ENCODE measurements at places on chromosomes 13 and 19.
A peak's percentile ranks its signal among the peaks of the same experiment; 100 is the strongest.

- no peak for DNase-seq
Measured at GRCh38 chr19:54707962-54708361, 16.3 kb upstream of the KIR3DL3 start.

GRCh38 chr19:50739914-50740426, 16.8 kb downstream of the CLEC11A start:
- no peak for DNase-seq

DNA sequence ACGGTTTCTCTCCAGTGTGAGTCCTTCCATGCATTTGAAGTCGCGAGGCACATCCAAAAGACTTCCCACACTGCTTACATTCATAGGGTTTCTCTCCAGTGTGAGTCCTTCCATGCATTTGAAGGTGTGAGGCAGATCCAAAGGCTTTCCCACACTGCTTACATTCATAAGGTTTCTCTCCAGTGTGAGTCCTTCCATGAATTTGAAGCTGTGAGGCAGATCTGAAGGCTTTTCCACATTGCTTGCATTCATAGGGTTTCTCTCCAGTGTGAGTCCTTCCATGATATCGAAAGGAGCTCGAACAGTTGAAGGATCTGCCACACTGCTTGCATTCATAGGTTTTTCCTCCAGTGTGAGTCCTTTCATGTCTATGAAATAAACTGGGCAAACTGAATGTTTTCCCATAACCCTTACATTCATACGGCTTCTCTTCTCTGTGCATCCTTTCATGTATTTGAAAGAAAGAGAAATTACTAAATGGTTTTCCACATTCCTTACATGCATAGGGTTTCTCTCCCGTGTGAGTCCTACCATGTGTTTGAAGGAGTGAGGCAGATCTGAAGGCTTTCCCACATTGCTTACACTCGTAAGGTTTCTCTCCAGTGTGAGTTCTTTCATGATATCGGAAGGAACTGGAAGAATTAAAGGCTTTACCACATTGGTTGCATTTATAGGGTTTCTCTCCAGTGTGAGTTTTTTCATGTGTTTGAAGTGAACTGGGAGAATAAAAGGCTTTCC, 20.3 kb downstream of the ZNF433 start:
- no peak for DNase-seq

DNA sequence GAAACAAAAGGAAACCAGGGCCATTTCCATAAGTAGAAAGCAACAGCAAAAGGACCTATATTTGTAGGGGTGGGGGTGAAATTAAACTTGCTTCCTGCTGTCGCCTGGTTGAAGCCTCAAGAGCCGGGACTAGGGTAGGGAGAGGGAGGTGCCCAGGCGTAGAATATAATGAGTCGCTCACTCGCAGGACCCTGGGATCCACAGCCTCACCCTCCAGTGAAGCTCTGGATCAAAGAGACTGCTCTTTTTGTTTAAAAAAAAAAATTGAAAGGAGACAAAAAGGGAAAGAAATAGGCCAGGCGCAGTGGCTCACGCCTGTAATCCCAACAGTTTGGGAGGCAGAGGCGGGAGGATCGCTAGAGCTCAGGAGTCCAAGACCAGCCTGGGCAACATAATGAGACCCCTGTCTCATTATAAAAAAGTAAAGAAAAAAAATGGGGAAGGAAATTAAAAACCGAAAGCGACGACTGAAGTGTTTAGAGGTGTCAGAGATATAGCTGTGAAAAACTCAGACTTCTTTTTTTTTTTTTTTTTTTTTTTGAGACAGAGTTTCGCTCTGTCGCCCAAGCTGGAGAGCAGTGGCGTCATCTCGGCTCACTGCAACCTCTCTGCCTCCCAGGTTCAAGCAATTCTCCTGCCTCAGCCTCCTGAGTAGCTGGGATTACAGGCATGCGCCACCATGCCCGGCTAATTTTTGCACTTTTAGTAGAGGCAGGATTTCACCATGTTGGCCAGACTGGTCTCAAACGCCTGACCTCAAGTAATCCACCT, 10.9 kb upstream of the ADGRE5 start:
- no peak for DNase-seq

GRCh38 chr13:51614350-51614786, 30.1 kb downstream of the WDFY2 start:
- peak; percentile 86 for DNase-seq

DNA sequence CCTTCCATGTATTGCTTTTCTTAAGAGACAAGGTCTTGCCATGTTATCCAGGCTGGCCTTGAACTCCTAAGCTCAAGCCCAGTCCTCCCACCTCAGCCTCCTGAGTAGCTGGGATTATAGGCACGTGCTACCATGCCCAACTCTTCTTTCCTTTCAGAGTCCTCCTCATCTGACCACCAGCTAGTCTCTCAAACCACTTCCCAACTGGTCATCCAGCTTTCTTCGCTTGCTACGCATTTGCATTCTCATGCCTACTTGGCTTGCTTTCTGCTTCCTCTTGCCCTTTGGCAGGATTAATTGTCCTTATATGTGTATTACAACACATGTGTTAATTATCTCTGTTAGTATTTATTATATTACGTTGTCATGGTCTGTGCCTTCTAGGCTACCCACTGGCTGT, 6.3 kb downstream of the GPR18 start:
- DNase-seq = no peak

GRCh38 chr13:94280349-94280748, 199.1 kb downstream of the DCT start:
- no peak for DNase-seq

- peak; percentile 56 for DNase-seq
Measured at GRCh38 chr13:110625771-110626321, 10.5 kb downstream of the NAXD start.

DNA sequence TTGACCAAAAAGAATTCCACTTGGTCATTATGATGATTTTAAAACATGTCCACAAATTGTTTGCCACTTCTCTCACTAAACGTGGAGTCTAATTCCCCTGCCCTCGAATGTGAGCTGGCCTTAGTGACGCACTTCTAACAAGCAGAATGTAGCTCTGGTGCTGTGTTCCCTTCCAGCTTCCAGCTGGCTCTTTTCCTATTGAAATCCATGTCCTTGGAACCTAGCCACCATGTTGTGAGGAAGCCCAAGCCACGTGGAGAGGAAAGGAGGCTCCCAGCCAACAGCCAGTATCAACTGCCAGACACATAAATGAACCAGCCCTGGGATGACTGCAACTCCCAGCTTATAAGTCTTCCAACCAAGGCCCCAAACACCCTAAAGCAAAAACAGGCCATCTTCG, 23.6 kb upstream of the CEBPA start:
- DNase-seq = no peak

GRCh38 chr13:46197299-46198048, 14.3 kb upstream of the LRRC63 start:
- DNase-seq = no peak

GRCh38 chr19:2487842-2488241, 11.9 kb downstream of the GADD45B start:
- DNase-seq = no peak

- DNase-seq = no peak
Measured at GRCh38 chr13:28485996-28486543, 8.9 kb downstream of the FLT1 start.

- no peak for DNase-seq
Measured at GRCh38 chr19:13129384-13129783, 11.3 kb downstream of the NACC1 start.

DNA sequence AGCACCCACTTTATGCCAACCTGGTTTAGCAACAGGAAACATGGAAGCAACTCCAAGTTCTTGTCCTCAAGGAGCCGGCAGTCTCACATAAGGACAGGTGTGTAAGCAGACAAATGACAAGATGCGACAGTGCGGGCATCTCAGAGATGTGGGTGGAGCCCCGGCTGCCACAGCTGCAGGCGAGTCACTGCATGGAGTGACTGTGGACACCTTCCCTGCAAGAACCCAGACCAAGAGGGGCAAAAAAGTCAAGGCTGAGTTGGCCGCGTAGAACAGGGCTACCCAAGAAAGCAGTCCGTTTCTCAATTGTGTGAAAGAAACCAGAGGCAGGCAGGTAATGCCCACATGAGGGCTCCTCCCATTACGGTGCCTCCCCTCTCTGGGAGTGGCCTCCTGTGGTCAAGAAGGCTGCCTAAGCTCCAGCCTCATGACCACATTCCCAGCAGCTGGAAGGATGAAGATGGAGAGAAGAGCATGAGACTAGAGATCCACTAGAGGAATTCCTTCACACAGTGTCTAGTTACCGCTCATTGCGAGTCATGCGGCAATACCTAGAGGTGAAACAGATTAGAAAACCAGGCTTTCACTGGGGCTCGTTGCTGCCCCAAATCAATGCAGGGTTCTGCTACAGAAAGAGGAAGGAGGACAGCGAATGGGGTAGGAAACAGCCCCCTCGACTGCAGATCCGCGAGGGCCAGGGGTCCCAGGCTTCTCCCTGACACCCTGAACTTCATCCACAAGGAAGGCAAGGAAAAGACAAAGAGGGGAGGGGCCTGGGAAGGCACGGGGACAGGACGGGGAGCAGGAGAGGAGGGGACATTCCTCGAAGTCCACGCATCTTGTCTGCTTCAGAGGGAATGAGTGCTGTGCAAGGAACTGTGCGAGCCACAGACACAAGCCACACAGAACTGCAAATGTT, 80.2 kb downstream of the SPACA7 start:
- no peak for DNase-seq

GRCh38 chr13:44573790-44574465, 2.2 kb downstream of the TSC22D1 start:
- DNase-seq = no peak

GRCh38 chr13:113981194-113981605, 7.3 kb upstream of the C13orf46 start:
- DNase-seq = peak; percentile 98

- peak; percentile 89 for DNase-seq
Measured at GRCh38 chr13:97133955-97134354, 88.2 kb upstream of the MBNL2 start.

GRCh38 chr13:83515268-83516015, 366.8 kb downstream of the SLITRK1 start:
- peak; percentile 10 for DNase-seq

DNA sequence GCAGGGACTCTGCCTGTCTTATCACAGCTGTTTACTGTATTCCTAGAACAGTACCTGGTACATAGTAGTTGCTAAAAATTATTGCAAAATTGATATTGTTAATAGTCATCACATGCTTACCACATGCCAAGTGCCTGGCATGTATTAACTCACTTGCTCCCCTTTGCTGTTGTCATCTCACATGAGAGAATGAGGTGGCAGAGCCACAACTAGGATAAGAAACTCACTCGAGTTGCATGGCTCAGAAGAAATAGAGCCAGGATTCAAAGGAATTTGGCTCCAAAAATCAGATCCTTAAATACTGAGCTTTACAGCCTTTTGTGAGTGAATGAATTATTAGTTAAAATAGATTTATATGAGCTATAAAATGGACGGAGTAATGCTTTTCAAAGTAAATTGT, 42.6 kb downstream of the B3GLCT start:
- no peak for DNase-seq

GRCh38 chr13:29676941-29677452, 81.5 kb upstream of the SLC7A1 start:
- peak; percentile 52 for DNase-seq

DNA sequence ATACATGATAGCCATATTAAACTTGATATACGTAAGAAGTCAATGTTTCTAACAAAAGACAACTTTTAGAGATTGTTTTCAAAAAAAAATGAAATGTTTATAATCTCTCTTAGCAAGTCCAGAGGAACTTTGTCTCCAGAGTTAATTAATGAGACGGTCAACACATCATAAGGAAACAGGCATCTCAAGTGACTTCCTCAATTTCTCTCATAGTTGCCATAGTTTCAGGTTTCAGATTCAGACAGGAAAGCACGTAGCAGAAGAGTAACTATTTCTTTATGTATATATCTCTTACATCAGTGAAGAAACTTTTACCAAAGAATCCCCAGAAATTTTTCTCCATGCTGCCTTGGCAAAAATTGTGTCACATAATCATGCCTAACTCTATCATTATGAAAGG, 159.6 kb upstream of the ATXN8OS start:
- DNase-seq = no peak
